ENCODE measurements at places on chromosomes 3 and 15.

GRCh38 chr15:63915209-63915872 lies 81.6 kb upstream of the HERC1 start:
- no peak for DNase-seq

- DNase-seq: no peak
These were observed 46.4 kb upstream of the IQSEC1 start for GRCh38 chr3:13119471-13120220.

DNA sequence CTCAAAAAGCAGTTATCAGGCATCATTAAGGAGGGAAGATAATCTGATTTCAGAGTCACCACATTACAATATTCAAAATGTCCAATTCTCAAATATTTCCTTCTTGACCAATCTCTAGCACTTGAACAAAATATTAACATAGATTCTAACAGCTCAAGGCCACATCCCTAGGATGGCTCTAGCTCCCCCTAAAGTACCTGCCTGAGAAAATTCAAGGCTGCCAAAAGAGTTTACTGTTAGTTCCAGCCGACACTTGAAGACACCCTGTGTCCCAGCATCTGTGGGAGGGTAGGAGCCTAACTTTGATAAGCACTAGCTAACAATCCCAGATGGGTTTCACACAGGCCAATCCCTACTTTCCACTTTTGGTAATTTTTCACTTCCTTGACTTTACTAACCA lies 10.4 kb downstream of the NSMCE3 start:
- no peak for DNase-seq

- DNase-seq: no peak
These were observed 34.4 kb upstream of the HCN4 start for GRCh38 chr15:73403171-73403570.

GRCh38 chr15:45549541-45550220 lies 27.1 kb upstream of the SLC30A4 start:
- DNase-seq: no peak

GRCh38 chr3:41158947-41159346 lies 40.4 kb upstream of the CTNNB1 start:
- DNase-seq: no peak

GRCh38 chr3:189269365-189269764 lies 97.6 kb downstream of the TPRG1 start:
- DNase-seq: no peak

GRCh38 chr3:46029953-46030543 lies 2.8 kb upstream of the XCR1 start:
- DNase-seq: no peak

DNA sequence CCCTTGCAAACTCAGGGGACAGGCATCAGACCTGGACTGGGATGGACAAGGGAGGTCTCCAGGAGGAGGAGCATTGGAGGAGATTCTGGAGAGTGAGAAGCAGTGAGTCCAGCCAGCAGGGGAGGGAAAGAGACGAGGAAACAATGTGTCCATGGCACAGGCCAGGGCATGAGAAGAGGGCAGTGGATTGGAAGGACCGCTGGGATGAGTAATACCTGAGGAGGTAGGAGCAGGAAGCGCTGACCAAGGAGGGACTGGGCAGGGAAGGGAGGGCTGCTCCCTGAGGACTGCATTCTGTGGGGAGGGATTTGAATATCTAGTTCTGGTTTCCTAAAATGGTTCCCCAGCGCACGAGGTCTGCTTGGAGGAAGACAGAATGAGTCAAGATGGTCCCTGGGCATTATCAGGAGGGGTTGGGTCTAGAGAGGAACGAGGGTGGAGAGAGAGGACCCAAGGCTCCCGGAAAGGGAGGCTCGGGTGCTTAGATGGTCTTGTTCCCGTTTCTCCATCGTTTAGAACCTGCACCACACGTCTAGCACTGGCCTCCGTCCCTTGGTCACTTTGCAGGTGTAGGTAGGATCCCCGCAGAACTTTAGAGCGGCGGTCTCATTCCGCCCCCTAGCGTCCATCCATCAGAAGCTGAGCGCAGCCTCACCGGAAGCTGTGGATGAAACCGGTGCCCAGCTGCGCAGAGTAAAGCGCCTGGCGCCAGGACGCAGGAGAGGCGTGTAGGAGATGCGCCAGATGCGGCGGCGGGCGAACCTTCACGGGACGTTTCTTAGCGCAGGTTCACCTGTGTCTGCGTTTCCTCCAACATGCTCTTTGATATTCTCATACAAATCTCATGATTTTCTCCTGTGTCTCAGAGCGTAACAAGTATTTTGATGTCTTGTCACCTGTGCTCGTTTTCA lies 190.7 kb upstream of the NDN start:
- peak; percentile 65 for DNase-seq

DNA sequence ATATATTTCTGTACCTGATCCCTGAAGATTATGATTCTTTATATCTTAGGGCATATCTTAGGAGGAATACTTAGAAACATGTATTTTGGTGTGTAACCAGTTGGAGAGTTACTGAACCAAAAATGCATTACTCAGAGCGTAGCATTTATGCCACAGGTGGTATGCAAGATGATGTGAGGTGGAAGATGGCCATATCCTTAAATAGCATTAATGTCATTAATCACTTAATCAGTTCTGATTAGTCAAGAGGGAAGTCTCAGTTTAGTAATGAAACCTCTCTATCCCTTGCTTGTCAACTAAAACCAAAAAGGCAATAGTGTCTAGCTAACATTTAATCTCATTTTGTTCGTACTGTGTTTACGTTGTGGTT lies 130.5 kb upstream of the PHLDB2 start:
- DNase-seq: no peak

DNA sequence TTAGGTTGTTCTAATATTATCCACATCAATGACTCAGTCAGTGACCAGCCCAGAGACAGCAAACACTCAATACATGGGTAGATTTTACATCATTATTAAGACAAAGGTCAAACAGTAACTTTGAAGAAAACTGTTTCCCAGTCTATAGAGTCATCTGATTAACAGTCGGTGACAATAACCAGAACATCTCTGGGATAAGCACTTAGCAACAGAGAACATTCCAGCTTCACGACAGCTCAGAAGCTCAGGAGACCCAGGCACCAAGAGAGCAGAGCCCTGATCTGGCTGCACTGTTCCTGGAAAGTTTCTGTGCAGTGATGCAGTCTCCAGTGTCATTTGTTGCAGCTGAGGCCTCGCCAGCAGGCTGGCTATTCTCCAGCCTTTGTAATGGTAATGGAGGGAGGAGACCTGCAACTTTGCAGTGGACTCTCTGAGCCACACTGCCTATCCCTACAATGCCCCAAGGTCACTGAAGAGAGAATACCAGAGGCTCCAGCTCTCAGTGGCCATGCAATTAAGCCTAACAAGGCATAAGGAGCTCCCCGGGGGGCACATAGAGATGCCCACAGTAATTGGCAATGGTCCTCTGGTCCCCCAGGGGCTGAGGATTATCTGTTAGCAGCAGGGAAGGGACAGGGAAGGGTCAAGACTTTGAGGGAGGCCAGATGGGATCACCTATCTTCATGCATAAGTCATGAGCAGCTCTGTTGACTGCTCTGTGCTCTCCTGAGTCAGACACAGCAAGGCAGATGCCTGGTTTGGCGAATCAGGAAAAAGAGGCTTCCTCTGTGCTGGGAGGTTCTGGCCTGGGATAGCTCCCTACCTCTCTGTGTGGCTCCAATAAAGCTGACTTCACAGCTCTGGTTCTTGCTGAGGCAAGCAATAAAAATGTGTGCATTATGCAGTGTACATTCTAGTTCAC lies 163.6 kb downstream of the CTNNB1 start:
- DNase-seq: peak; percentile 4

DNA sequence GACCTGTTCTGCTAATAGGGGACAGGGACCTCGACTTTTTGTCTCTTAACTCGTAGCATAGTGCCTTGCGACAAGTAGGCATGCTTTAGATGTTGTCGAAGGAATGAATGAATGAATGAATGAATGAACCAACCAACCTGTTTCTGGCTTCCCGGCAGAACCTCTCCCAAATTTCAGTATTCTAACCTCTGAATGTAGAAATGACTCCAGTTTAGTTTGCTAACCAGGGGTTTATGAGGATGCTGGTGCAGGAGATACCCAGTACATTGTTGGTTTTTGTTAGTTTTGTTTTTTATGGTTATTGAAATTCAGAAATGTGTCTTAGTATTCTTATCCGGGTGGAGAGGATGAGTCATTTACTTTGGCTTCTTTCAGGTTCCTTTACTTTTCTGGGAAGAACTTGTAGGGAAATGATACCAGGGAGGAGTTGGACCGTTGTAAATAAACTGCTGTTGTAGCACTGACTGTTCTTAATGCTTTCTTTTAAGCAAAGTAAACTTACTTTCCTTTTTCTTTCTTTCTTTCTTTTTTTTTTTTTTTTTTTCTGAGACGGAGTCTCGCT lies 29.6 kb upstream of the EHHADH start:
- DNase-seq: peak; percentile 48

- DNase-seq: peak; percentile 17
These were observed 283.4 kb upstream of the VEPH1 start for GRCh38 chr3:157786618-157787017.

- no peak for DNase-seq
These were observed 212.2 kb upstream of the GPR149 start for GRCh38 chr3:154642145-154642544.

- DNase-seq: peak; percentile 98
These were observed at the start of the genes CCPG1 and PIERCE2 for GRCh38 chr15:55408012-55408928. TSS of gene CCPG1 (minus strand) at chr15:55408359. CDS start at chr15:55389424, 18,935 bp downstream. TSS of gene PIERCE2 (plus strand) at chr15:55408495. CDS start at chr15:55408769, 274 bp downstream.

GRCh38 chr3:57060089-57060821 lies at the start of gene SPATA12:
TSS of gene SPATA12 (plus strand) at chr3:57060664. CDS start at chr3:57073695, 13,031 bp downstream.
- DNase-seq: peak; percentile 91

GRCh38 chr15:38369936-38370478 lies 83.9 kb upstream of the FAM98B start:
- no peak for DNase-seq

- DNase-seq: no peak
These were observed 18.0 kb downstream of the TNIK start for GRCh38 chr3:171442184-171442583.

DNA sequence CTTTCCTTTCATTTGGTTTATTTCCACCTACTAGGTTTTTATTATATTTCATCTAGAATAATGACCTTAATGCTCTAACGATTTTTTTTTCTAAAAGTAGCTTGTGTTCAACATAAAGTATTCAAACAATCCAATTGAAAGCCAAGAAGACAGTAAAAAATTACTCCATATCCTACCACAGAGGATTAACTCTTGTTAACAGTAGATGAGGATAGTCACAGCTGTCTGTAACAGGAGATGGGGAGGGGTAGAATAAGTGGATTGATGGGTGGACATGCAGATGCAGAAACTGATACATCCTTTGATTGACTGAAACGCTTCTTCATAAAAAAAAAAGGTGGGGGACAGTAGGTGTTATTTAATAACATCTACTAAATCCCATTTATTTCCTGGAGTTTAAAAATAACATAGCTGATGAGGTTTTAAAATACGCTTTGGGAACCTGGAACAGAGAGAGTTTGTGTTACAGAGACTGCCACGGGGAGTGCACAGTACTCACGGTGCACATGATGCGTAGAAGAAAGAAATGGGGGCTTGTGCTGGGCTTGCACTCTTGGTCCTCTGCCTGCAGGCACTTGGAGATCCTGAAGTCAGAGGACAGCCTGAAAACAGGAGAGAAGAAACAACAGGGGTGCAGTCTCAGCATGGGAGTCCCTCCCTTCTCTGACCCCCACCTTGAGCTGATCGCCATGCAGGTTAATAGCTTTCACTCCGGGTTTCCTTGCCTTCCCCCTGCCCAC lies 226.7 kb downstream of the THSD4 start:
- DNase-seq: no peak

GRCh38 chr3:178437236-178437635 lies 99.0 kb upstream of the KCNMB2 start:
- DNase-seq: no peak

DNA sequence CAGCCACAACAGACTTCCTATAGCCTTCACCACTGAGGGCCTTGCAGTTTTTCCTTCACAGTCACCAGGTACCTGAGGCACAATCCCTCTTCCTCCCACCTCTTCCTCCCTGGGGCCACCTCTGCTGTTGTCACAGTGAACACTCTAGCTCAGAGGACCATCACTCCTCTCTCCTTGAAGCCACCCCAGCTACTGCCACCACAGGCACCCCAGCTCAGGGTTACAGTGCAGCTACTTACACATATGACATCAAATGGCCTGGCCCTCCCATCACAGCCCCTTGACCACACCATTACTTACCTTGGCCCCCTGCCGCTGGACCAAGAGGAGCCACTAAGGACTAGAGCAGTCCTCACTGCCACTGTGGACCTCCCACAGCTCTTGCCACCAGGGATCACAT lies 213.5 kb upstream of the CRBN start:
- no peak for DNase-seq

DNA sequence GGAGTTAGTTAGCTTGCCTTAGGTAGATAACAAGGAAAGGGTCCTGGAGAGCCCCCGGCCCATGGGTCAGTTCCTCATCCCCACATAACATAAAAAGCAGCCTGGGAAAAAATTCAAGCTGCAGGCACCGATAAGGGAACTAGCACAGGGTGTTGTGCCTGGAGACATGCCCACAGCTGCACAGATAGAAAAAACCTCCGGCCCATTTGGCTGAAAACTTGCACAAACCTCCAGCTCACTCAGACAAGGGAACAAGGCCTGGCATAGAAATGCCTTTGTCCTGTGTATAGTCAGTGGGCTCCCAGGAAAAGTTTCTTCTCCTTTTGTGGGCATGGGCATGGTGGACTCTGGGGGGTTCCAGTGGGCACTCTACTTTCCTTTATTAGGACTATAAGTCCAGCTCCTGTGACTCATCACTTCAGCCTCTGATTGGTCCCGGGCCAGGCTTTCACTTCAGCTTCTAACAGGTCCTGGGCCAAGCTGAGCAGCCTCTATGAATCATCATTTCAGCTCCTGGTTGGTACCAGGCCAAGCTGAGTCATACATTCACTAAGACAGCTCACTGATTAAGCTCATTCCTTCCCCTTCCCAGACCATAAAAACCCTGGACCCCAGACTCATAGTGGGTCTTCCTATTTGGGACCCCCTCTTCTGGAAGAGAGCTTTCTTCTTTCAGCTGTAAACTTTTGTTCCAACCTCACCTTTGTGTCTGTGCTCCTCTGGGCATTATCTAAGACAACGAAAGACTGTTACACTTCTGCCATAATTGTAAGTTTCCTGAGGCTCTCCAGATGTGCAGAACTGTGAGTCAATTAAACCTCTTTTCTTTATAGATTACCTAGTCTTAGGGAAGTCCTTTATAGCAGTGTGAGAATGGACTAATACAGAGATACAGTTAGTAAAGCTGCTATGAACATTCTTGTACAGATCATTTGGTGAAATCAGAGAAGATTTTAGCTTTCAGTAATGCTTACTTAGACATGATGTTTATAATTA lies 348.0 kb upstream of the DPPA4 start:
- peak; percentile 82 for DNase-seq

DNA sequence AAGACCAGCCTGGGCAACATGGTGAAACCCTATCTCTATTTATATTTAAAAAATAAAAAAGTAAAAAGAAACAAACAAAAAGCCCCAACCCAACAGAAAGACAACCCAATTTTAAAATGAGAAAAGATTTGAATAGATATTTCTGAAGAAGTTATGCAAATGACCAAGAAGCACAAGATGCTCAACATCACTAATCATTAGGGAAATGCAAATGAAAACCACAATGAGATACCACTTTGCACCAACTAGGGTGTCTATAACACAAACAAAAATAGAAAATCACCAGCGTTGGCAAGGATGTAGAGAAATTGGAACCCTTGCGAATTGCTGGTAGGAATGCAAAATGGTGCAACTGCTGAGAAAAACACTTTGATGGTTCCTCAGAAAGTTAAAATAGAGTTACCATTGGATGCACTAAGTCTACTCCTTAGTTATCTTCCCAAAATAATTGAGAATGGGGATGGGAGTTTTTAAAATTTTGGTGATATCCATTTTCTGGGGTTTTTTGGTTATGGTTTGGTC lies 45.8 kb upstream of the CCNB2 start:
- DNase-seq: no peak
